Muscle of leg (tissue), 16 donors: ENCODE measurements at places on chromosomes 13 and 19. TPM values are rescaled to one million over a fixed set of nuclear protein-coding genes. Genes with fewer than 3 reads are reported as not detected.

Gene MYO9B
- 18.0 TPM for total RNA-seq

Gene CEACAM20
- total RNA-seq, result not detected

- peak; percentile 82 for DNase-seq
These were observed 115.3 kb downstream of the LRCH1 start for GRCh38 chr13:46668302-46668720.

GRCh38 chr13:107600971-107601370 lies 614.4 kb downstream of the LIG4 start:
- no peak for DNase-seq

GRCh38 chr13:64697226-64697625 lies 2532.9 kb downstream of the PCDH9 start:
- peak; percentile 1 for DNase-seq
